ENCODE measurements at places on chromosomes 5 and 9.

- no peak for DNase-seq
These were observed 78.8 kb upstream of the TNFAIP8 start for GRCh38 chr5:119276978-119277377.

DNA sequence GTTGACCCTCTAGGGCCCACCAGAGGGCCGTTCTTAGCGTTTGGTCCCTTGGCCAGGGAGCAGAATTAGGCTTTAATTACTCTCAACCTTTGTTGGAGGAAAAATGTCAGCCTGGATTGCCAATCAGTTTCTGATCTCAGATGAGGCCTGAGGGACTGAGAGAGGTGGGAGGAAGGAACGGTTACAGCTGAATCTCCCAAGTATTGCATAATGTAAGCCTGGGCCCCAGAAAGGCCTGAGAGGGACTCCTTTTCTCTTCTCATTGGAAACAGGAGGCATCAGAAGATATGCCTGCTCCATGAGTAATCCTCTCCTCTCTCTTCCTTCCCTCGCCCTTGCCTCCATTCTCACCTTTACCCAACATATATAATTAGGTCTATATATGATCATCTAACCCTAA is 105.7 kb downstream of the INSYN2B start:
- DNase-seq = no peak

DNA sequence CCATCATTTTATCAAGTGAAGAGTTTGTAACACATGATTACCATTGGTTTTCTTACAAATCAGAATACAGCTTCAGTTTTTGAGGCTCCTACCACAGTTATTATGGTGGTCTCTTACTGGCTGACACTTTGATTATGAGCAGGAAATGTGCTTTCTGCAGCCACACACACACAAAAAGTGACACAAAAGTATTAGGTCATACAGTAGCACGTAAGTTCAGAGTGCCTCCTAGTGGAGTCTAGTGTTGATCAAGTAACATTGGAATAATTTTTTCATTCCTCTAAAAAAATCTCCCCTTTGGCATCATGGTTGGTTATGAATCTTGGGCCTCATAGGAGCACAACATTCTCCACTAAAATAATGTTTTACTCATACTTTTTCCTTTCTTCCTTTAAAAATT is 37.6 kb downstream of the PAM start:
- no peak for DNase-seq

GRCh38 chr5:75551471-75551870 is 39.8 kb downstream of the POLK start:
- DNase-seq = no peak

DNA sequence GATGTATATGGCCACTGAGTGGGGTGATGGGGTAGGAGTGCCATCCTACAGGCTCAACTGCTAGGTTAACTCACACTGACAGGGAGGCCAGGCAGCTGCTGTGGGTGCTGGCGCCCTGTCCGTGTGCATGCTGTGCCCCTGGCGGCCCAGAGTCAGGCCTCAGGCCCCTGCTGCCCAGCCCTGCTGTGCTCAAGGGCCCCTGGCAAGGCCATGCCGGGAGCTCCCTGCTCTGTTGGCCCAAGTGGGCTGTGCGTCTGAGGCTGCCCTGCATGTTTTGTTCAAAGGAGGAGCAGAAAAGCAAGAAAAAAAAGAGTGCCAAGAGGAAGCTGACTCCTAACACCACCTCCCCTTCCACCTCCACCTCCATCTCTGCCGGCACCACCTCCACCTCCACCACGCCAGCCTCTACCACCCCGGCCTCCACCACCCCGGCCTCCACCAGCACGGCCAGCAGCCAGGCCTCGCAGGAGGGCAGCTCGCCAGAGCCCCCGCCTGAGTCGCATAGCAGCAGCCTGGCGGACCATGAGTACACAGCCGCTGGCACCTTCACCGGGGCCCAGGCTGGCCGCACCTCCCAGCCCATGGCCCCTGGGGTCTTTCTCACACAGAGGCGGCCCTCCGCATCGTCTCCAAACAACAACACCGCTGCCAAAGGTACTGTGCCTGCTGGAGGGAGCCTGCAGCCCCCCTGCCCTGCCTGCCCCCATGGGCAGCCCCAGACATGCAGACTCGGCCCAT is 100.1 kb downstream of the PHF2 start:
- no peak for DNase-seq

DNA sequence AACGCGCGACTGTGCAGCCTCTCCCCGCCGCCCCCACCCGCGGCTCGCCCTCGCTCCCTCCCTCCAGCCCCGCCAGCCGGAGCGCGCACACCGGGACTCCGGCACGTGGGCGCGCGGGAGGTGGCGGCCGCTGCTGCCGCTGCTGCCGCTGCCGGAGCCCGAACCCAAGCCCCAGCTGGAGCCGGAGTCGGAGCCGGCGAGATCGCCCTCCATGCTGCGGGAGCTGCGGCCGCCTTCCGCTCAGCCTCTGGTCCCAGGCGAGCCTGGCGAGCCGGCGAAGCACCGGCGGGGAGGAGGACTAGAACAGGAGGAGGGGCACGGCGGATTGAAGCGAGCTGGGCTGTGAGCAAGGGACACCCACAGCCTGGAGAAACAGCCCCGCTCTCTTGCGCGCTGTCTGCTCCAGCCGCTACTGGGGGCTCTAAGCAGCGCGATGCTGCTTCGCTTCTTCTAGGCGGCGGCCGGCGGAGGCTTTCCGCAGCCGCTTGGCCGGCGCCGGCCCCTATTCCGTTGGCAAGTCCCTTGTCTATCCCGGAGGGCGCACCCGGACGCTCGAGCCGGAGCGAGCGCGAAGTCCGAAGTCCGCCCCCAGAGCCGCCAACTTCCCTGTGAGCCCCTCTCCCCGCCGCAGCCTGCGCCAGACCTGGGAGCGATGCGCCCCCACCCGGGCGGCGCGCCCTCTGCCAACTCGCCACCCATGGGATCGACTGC is 598.7 kb upstream of the SGCD start:
- DNase-seq = no peak

GRCh38 chr5:123874600-123875201 is 362.7 kb downstream of the CSNK1G3 start:
- DNase-seq = no peak

GRCh38 chr9:4349816-4350418 is 50.0 kb upstream of the GLIS3 start:
- DNase-seq = no peak

DNA sequence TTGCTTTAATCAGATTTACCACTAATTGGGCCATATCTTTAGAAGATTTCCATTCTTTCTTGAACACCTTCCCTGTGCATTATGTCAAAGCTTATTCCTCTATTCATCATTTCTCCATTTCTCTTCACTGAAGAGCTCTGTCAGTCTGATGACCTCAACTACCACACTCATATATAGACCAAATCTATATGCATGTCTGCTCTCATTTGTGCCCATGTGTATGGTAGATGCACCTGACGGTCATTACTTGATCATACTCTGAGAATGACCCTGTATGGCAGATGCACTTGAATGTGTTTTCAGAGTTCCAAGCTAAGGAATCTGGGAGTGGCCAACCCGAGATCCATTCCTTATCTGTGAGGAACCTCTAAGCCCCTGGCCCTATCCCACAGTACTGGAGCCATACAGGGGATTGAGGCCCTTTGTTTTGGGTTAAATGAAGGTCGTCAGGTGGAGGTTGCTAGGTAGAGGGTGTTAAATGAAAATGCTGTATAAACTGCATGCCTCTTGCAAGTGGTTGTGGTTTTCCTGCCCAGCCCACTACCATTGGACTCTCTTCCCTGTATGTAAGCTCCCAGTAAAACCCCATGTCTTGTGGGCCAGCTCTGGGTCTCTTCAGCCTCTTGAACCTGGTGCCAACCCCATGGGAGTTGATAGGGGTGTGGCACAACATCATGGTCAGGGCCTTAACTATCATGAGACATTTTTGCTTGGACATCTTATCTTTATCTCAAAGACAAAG is 229.5 kb downstream of the KIAA0825 start:
- no peak for DNase-seq

DNA sequence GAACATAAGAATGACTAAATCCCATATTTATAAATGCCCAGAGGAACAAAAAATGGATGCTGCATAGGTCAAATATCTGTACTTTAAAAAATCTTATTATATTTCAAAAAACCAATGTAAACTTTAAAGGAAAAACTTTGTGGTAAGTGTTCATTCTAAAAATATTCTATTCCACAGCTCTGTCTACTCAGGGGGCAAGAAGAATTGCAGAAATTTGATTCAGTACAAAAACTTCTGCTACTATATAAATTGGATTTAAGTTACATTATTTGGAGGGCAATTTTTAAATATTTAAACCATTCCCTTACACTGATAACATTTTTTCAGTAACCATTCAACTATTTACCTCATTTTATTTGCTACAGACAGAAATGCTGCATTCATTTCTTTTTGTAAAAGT is 32.1 kb downstream of the NFIB start:
- DNase-seq = no peak

GRCh38 chr5:145118127-145118526 is 717.0 kb downstream of the PRELID2 start:
- DNase-seq = no peak

- no peak for DNase-seq
These were observed 4.6 kb upstream of the DND1 start for GRCh38 chr5:140677947-140678346.

DNA sequence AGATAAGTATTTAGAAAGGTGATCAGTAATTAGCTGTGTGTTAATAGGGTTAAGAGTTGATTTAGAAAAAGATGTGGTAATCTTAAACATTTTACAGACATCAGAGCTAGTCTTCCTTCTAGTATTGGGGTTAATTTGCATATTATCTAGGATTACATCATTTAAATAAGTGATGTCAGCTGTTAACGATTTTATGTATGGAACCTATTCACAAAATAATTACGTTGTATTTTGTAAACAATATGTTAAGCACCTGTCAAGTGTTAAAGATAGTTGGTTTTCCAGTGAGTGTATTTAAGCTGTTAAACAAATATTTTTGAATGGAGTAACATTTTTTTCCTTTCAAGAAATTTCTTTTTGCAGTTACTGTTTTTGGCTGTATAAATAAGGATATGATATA is 2.2 kb downstream of the DCP2 start:
- no peak for DNase-seq

- DNase-seq = no peak
These were observed 2.0 kb upstream of the ADAMTS6 start for GRCh38 chr5:65483546-65484346.

- DNase-seq = no peak
These were observed 625.5 kb upstream of the WWC1 start for GRCh38 chr5:167665841-167666375.

DNA sequence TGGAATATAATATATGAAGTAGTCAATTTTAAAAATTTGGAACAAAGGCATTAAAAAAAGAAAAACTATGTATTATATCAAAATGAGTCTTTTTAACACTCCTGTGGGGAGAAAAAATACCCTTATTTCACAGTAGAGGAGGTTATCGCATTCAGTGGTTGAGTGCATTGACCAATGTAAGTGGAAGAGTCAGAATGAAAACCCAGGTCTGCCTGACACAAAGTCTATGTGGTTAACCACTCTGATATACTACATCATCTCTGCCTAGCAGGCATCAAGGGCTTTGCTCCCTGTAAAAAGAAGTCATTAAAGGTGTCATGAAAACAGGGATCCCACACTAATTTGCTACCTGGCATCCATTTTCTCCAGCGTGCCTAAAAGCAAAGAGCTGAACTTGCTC is 417.2 kb upstream of the C9orf72 start:
- DNase-seq = no peak

DNA sequence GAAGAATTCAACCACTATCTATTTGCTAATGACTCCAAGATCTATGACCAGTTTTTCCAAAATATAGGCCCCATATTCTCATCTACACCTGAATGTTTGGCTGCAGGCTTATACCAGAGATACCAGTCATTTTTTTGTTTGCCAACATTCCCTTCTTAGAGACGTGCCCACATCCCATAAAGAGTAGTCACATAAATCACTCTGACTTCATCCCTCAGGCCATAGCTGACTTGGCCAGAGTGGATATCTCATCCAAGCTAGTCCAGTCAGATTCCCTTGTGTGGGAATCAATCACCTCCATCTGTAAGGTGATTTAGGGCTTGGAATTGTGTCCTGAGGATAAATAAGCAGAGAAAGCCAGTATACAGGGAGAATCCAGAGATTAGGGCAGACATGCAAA is 124.3 kb upstream of the SLC24A2 start:
- no peak for DNase-seq

DNA sequence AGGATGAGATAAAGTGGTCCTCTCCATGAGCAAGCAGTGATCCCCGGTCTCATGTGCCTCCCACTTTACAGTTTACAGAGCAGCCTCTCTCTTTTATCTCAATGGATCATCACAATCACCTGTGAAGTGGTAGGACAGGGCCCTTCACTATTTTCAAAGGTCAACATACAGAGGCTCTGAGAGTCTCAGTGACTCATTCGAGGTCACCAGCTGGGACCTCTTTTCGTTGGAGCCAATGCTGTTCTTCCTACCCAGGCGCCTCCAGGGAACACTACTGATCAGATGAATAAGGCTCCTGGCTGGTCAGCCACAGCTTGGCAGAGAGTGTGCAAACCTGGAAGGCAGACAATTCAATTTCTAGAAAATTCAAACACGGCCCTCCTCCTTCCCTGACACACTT is 16.6 kb downstream of the GGTA1 start:
- DNase-seq = no peak

DNA sequence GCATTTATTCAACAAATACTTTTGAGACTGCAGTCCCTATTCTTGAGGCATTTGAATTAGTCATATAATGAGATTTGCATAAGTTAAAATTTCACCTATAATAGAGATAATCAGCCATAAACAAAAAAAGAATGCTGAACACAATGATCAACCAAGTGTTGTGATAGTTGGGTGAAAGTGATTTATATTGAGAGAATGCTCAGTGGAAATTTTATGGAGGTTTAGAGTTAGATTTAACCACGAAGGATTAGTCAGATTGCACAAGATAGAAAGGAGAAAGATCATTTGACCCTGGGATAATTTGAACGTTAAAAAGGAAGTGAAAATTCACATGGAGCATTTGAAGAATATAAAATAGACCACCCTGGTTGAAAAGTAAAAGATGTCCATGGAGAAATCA is 356.2 kb downstream of the NPR3 start:
- no peak for DNase-seq

DNA sequence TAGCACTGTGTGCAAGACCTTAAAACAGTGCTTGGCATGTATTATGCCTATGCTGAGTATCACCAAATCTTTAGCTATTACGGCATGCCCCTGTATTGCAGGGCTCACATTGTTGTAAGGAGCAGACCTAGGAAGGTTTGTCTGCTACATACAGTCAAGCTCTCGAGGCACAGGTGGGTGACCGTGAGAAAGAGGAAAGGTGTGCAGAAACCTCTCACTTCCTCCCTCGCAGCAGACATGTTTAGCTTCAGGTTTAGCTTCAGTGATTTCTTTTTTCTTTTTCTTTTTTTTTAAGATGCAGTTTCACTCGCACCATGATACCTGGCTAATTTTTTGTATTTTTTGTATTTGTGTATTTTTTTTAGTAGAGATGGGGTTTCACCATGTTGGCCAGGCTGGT is 275.8 kb upstream of the RIOK2 start:
- no peak for DNase-seq

DNA sequence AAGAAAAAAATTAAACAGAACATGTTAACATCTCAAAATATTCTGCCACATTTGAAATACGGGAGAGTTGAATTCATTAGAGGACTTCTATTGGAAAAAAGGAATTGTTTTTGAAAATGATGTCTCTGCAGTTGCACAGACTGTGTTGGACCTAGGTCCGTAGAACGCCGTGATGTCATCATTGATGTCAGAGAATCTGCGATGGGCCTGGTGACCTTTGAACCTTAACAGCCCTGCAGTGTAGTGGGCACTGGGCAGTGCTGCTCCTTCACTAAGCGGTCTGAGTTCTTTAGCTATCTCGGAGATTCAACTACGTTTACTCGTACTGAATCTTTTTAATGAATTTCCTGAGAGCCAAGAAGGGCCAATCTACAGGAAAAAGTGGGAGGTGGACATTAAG is at the start of gene FAM170A:
Gene FAM170A (plus strand): TSS at position 220 of the 400 bp plus-strand sequence. CDS start 211 bp downstream, outside the sequence.
- no peak for DNase-seq
